ENCODE measurements at places on chromosomes 5 and 9. TPM values are rescaled to one million over a fixed set of nuclear protein-coding genes. Genes with fewer than 3 reads are reported as not detected.

The UGT3A2 gene
- not detected for total RNA-seq

The ROPN1L gene
- total RNA-seq = 0.93 TPM

The IL13 gene
- not detected for total RNA-seq

The TXNDC8 gene
- not detected for total RNA-seq

The TCERG1 gene
- total RNA-seq = 55.0 TPM

The IL3 gene
- not detected for total RNA-seq

The TAF11L12 gene
- total RNA-seq = not detected

The ARID3C gene
- total RNA-seq = not detected

The DRD1 gene
- total RNA-seq = 1.1 TPM

The SHOC1 gene
- total RNA-seq = not detected

The SLC6A7 gene
- total RNA-seq = not detected

The PLK2 gene
- 23.7 TPM for total RNA-seq

The ROR2 gene
- 9.5 TPM for total RNA-seq

The PCDHA12 gene
- total RNA-seq = 0.29 TPM

The PDLIM4 gene
- 23.1 TPM for total RNA-seq

The CYLC2 gene
- total RNA-seq = not detected

The SEMA5A gene
- 7.9 TPM for total RNA-seq

The NFX1 gene
- total RNA-seq = 39.1 TPM

The DMGDH gene
- total RNA-seq = 5.2 TPM

The MINAR2 gene
- total RNA-seq = not detected

The MTX3 gene
- total RNA-seq = 13.0 TPM

The C9orf40 gene
- 3.3 TPM for total RNA-seq

The GFI1B gene
- total RNA-seq = not detected

The SIT1 gene
- 1.3 TPM for total RNA-seq

All from mesenteric fat pad (tissue), 1 donor.